ENCODE measurements at places on chromosomes 3 and 15. TPM values are rescaled to one million over a fixed set of nuclear protein-coding genes. Genes with fewer than 3 reads are reported as not detected.
A peak's percentile ranks its signal among the peaks of the same experiment; 100 is the strongest.

The NPHP3 gene
- total RNA-seq: 73.0 TPM

DNA sequence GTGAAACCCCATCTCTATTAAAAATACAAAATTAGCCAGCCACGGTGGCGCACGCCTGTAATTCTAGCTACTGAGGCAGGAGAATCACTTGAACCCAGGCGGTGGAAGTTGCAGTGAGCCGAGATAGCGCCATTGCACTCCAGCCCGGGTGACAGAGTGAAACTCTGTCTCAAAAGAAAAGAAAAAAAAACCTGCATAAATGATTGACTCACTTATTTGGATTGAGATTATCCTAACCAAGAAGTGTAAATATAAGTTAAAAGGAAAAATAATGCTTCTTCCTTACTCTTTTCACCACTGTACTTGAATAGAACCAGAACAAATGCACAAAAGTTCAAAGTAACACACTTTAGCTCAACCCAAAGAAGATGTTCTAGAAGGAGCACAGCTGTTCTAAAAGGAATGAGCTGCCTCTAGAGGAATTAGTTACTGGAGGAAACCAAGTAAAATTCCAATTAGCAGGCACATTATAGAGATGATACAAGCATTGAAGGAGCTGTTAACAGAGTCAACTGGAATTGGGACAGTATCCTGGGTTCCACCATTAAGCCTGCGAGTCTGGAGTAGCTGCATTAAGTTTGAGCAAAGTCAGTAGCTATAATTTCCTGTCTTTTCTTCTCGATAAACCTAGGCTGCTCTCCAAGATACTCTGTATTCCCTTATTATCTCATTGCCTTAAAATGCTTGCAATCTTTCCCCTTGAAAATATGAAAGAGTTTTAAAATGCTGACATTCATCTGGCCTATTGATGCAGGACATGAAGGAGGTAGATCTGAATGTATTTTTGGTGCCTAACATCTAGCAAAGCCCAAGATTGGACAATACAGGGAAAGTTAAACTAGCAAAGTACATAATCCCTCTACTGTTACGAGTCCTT is 9.5 kb downstream of the MTHFS start:
- DNase-seq: no peak

The CFAP91 gene
- 1.4 TPM for total RNA-seq

DNA sequence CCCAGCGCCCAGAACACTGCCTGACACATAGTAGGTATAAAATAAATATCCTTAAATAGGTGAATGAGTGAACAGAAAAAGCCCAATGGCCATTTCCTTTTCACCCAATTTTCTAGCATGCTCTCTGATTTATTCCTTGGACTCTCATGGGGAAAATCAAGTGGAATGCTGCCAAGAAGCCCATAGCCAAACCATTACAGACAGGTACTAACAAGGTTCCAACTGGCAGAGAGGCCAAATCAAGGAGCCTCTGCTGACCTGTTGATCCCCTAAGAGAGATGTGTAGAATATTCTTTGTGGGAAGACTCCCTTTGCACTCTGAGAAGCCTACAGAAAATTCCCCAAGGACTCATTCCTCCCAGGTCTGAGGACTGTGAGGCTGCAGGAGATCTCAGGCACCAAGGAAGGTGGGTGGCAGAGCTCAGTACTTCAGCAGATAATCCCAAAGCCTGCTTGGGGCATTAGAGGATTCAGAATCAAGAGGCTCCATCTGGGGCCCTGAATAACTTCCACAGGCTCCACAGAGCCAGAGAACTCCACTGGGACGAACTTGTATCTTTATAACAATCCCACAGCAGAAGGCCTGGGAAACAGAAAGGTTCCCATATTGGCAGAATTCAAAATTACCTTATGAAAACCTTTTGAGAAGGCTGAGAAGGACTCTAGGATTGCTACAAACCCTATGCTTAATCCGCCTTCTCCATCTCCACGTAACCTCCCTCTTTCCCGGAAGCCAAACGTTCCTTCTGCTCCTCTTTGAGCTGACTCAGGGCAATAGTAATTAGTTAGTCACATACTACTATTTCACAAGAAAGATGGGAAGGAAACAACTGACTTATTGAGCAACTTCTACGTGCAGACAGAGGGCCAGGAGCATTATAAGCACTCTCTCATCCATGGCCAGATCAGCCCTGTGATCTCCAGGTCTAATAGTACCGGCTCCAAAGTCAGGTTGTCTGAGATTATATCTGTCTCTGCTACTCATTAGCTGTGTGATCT is 34.5 kb downstream of the PRICKLE2 start:
- DNase-seq: no peak

The GPR160 gene
- total RNA-seq: 130 TPM

GRCh38 chr3:13009132-13009945 is 63.9 kb downstream of the IQSEC1 start:
- DNase-seq: peak; percentile 86

DNA sequence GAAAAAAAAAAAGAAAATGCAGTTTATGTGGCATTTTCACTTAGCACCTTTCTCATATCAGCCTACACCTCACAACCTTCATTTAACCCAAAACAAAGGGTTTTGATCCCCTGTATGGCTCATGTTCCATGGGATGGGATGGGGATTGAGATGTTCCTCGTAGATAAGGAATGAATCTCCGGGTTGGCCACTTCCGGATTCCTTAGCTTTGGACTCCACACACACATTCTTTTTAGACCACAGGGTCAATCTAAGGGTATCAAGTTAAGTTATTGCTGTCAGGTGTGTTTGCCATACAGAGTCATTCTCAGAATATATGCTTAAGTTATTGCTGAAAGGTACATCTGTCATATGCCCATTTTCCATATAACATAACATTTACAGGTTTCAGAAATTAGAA is 301.4 kb upstream of the TGFBR2 start:
- no peak for DNase-seq

- peak; percentile 88 for DNase-seq
Observed at GRCh38 chr15:42581272-42581730, 5.9 kb downstream of the STARD9 start.

- no peak for DNase-seq
Observed at GRCh38 chr3:109548192-109548938, 211.0 kb upstream of the DPPA4 start.

DNA sequence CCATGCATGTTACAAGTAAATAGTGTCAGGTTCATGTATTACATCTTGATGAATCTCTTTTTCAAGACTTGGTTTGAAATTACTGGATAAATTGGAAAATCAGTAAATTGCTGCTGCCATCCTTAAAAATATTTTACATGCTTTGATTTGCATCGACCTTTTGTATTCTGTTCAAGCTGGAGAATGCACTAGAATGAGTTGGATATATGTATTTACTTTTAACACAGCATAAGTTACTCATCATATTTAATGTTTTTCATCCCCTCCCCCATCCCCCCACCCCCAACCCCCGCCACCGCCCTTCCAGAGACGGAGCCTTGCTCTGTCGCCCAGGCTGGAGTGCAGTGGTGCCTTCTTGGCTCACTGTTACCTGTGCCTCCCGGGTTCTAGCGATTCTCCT is 16.8 kb downstream of the UBE2E1 start:
- no peak for DNase-seq

The TLE3 gene
- total RNA-seq: 137 TPM

The LIPC gene
- total RNA-seq: 8.2 TPM

DNA sequence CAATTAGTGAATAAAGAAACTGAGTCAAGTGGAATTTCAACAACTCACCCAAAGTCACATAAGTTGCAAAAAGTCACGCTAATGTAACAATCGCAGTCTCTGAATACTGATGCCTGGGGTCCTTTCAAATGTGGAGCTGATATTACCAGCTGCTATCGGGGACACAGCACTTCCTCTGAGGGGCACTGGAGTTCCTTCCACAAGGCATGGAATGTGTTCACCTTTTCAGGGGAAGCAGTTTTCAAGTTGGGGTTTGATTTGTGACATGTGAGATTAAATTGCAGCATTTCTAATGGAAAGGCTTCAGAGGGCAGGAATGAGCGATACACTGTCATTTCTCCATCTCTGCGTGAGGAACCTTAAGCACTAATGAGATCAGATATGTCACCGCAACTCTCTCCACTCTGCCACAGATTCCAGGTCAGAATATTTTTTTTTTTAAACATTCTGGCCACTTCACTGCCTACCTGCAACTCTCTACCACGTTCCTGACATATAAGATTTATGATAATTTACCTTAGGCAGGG is 807.2 kb upstream of the CFAP20DC start:
- no peak for DNase-seq

The KCNMB3 gene
- 1.1 TPM for total RNA-seq

- no peak for DNase-seq
Observed at GRCh38 chr15:61613729-61614128, 384.6 kb upstream of the RORA start.

DNA sequence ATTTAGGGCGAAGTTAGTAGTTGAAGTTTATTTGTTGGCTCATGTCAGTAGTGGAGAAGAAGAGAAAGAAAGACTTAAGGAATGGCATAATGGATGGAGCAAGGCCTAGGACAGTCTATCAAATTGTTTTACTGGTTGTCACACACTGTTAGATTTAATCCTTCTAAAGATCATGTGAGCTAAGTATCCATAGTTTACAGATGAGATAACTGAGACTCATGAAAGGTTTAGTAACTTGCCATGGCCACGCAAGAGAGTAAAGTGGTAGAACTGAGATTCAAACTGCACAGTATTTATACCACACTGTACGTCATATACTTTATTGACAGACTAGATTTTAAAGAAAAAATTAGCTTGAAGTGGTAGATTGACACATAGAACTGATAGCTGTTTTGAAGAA is 11.4 kb downstream of the SPRED1 start:
- no peak for DNase-seq

The ANKUB1 gene
- total RNA-seq: not detected

GRCh38 chr3:57951066-57951882 is 56.9 kb upstream of the FLNB start:
- DNase-seq: peak; percentile 60

- no peak for DNase-seq
Observed at GRCh38 chr15:77354063-77354462, 65.8 kb downstream of the PEAK1 start.

The GNB4 gene
- 11.6 TPM for total RNA-seq

The RTP1 gene
- total RNA-seq: not detected

- no peak for DNase-seq
Observed at GRCh38 chr3:128218548-128219257, 65.4 kb downstream of the EEFSEC start.

GRCh38 chr15:86915811-86916331 is 836.2 kb downstream of the AGBL1 start:
- DNase-seq: no peak

The CCDC13 gene
- 23.3 TPM for total RNA-seq

The RPL32 gene
- total RNA-seq: 565 TPM

DNA sequence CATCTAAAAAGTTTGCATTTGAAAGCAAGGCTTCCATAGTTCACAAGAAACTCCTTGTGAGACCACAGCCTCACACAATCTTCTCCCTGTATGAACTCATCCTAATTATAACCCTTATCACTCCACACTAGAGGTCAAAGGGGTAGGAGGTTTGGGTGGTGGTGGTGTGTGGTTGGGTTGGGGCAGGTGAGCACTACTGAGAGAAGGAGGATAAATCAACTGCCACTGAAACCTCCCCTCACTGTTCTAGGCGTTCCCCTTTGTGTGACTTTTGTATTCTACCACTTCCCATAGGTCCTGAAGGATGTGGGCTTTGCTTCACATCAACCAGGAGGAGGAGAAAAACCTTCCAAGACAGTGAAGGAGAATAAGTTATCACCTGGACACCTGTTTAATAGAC is 6.4 kb upstream of the AGBL1 start:
- no peak for DNase-seq

The RASGRF1 gene
- 0.14 TPM for total RNA-seq

- DNase-seq: no peak
Observed at GRCh38 chr15:93247466-93248121, 158.6 kb upstream of the RGMA start.

The SCN5A gene
- 0.27 TPM for total RNA-seq

- DNase-seq: no peak
Observed at GRCh38 chr3:113091417-113091816, 100.6 kb downstream of the GTPBP8 start.

- no peak for DNase-seq
Observed at GRCh38 chr15:99477791-99478471, 87.9 kb upstream of the MEF2A start.

The SNAPC5 gene
- total RNA-seq: 64.0 TPM

The GP9 gene
- not detected for total RNA-seq

DNA sequence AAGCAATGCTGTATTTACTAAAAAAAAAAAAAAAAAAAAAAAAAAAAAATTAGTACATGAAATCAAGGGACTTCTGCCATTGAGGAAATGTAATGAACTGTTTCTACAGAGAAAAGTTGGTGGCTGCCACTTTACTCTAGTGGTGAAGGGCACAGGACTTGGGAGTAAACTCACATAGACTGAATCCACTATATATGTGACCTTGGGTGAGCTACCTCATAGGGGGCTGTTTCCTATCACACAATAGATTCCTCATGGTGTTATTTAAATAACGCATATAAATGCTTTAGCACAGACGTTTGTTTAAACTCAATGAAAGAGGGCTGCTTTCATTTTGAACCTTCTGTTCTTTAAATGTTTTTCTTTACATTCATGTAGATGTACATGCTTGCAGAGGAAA is 25.8 kb downstream of the TERC start:
- no peak for DNase-seq

The RBP2 gene
- total RNA-seq: not detected

The SLC22A13 gene
- 0.68 TPM for total RNA-seq

DNA sequence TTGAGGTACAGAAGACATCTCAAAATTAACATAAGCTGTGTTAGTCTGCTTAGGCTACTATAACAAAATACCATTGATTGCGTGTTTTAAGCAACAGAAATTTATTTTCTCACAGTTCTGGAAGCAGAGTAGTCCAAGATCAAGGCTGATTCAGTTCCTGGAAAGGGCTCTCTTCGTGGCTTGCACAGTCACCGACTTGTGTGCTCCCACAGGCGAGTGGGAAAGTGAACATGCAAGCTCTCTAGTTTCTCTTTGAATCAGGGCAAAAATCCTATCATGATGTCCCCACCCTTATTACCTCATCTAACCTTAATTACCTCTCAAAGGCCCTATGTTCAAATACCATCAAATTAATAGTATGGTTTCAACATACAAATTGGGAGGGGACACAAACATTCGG is 505.9 kb downstream of the ZIC1 start:
- no peak for DNase-seq

GRCh38 chr3:52879090-52879489 is 18.3 kb downstream of the STIMATE start:
- DNase-seq: no peak

GRCh38 chr3:117726776-117727175 is 1017.2 kb downstream of the TUSC7 start:
- DNase-seq: no peak

The CADM2 gene
- total RNA-seq: 21.3 TPM

DNA sequence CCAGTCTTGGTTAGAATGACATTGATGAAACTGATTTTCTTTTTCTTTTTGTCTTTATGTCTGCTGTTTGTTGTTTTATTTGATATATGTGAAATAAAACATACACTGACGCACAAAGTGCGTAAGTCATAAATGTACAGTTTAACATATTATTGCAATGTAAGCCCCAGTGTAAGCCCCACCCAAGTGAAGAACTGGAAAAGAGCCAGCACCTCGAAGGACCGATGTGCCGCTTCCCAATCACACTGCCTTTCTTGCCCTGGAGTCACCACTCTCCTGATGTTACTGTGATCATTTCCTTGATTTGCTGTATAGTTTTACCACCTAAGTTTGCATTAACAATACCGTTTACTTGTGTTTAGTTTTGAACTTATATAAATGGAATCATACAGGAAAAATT is 128.4 kb upstream of the LPP start:
- peak; percentile 52 for DNase-seq

Measured in transverse colon (tissue), 4 donors.